Stimulated activated CD4-positive, alpha-beta T cell treated with anti-CD3 and anti-CD28 coated beads, Interleukin-1b, Interleukin-23, amount 100 ng/mL, for 1 hour (primary cell): ENCODE measurements at places on chromosomes 12 and 14.

GRCh38 chr12:85993746-85994145, 119.7 kb downstream of the NTS start:
- no peak for DNase-seq

DNA sequence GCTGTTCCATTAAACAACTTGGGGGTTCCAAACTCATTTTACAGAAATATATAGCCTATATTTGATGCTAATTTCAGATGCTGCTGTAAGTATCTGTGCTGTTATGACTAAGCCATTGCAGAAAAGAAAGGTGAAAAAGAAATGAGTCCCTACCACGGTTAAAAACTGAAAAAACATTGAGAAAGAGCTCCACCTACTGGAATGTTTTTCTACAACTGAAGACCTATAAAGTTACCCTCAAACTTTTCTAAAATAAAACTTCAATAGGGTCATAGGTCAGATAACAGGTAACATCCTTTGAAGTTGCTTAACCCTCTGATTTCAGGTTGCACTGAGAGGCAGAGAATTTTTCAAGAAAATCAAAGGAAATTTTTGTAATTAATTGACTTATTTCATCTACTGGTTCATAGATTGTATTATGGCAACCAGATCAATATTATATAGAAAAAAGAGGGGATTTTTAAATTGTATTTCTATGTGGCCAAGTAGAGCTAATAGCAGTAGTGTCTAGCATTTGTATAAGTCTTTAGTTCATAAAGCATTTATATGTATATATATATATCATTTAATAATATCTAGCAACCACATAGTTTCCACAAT, 279.9 kb downstream of the RPS29 start:
- no peak for DNase-seq

DNA sequence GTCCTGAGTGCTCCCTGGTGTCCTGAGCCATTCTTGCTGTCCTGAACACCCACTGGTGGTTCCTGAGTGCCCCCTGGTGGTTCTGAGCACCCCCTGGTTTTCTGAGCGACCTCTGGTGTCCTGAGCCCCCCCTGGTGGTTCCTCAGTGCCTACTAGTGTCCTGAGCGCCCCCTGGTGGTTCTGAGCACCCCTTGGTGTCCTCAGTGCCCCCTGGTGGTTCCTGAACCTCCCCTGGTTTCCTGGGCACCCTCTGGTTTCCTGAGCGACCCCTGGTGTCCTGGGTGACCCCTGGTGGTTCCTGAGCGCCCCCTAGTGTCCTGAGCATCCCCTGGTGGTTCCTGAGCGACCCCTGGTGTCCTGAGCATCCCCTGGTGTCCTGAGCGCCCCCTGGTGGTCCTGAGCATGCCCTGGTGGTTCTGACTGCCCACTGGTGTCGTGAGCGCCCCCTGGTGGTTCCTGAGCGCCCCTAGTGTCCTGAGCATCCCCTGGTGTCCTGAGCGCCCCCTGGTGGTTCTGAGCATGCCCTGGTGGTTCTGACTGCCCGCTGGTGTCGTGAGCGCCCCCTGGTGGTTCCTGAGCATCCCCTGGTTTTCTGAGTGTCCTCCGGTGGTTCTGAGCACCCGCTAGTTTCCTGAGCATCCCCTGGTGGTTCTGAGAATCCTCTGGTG, 473.1 kb downstream of the TMEM121 start:
- no peak for DNase-seq

DNA sequence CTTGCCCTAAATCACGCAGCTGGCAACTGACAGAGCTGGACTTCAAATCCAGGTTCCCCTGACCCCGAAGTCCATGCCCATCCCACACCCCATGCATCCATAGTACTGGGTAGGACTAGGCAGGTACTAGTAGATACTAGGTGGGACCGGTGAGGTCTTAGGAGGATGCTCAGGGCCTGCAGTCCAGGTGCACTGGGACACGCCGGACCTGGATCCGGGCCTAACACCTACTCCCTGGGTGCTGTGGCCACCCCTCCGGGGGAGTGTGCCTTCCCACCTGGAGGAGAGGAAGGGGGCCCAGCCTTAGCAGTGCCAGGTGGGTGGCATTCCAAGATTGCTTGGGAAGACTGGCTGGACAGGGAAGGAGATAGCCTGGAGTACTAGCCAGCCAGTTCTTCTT, 64.8 kb downstream of the CACNA1C start:
- no peak for DNase-seq
